ENCODE measurements at places on chromosomes 3 and 15.

DNA sequence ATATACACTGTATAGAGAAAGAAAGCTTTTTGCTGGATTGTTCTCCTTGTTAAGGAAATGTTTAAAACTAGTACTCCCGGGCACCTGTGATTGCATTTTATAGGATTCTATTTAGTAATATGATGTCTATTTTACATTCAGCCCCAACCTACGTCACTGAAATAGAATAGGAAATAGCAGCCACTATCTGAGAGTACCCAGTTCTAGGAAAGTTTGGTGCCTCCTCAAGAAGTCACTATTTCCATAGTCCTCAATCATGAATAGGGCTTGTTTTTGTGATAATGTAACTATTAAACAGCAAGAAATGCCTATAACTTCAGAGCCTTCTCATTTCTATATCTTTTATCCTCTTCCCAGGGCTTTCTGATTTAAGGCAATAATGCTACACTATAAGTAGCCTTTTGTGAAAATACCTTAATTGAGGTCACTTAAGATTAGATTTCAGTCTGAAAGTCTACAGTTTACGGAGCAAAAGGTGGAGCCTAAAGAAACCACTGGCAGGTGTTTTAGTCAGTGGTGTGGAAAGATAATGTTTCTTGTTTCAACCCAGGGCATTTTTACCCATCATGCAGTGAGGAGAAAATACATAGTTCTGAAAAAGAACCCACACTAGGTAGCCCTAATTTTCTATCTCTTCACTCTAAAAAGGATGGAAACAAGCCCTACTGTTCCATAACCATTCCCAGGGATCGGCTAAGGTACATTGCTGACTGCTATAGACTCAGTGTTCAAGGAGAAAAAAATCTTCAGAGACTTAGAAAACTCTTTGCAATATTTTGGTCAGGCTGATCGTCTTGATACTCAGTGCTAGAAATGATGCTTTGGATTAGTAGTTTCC lies 38.7 kb downstream of the TIGIT start:
- no peaks in the 10 kb centered on the region for H3K36me3 ChIP-seq
- no peaks in the 10 kb centered on the region for H3K27me3 ChIP-seq
- no peaks in the 10 kb centered on the region for H3K4me1 ChIP-seq
- no peak overlapping the region for H3K27ac ChIP-seq

- no peak overlapping the region for H3K4me3 ChIP-seq
- no peaks in the 10 kb centered on the region for H3K27me3 ChIP-seq
- no peak for DNase-seq
- no peak overlapping the region for H3K27ac ChIP-seq
These were observed 46.5 kb upstream of the SACM1L start for GRCh38 chr3:45642731-45643152.

DNA sequence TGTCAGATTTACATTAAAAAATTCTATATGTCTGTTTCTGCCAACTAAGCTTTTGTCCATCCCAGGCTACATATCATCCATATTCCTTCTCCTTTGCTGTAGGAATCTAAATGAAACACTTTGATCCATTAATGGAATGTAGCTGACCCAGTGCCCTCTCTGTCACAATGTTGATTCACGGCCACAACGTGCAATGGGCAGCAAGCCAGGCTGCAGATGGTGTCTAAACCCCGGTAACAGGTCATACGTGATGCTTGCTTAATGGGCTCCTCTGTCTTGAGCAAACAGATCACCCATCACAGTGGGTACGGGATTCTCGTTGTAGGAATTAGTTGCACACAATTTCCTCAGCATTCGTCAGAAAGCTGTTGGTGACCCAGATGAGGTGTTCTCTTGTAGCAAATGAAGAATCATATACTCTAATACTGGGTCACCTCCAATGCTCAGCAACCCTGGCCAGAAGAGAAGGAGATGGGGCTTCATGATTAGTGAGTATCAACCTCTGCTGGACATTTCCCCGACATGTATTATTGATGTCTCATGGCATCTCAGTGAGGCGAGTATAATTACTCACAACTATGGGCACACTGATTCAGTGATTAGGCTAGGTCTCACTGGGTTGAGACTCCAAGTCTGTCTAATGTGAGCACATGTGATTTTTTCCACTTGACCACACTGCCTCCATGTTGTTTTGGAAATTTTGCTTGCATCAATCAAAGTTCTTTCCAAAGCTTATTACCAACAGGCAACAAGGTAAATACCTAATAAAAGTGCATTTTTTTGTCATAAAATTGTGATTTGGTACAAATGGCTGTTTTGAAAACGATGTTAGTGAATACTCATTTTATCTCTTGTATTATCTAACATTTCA lies 12.9 kb upstream of the DCBLD2 start:
- no peaks in the 10 kb centered on the region for H3K36me3 ChIP-seq
- no peak overlapping the region for H3K4me3 ChIP-seq
- DNase-seq = no peak
- H3K4me1 ChIP-seq = no peaks in the 10 kb centered on the region
- H3K27me3 ChIP-seq = no peaks in the 10 kb centered on the region

GRCh38 chr3:100024520-100025303 lies 89.6 kb downstream of the FILIP1L start:
- H3K27me3 ChIP-seq = no peaks in the 10 kb centered on the region
- no peak for DNase-seq
- peak overlapping the region; percentile 84 for H3K27ac ChIP-seq
- no peak overlapping the region for H3K4me3 ChIP-seq
- H3K36me3 ChIP-seq = no peaks in the 10 kb centered on the region

GRCh38 chr3:27568393-27568792 lies 84.2 kb upstream of the SLC4A7 start:
- no peaks in the 10 kb centered on the region for H3K27me3 ChIP-seq
- H3K4me1 ChIP-seq = peaks cover 19% of the 10 kb centered on the region
- H3K4me3 ChIP-seq = no peak overlapping the region
- no peaks in the 10 kb centered on the region for H3K36me3 ChIP-seq

- no peak for DNase-seq
- H3K27ac ChIP-seq = no peak overlapping the region
- H3K4me3 ChIP-seq = no peak overlapping the region
These were observed 28.1 kb upstream of the REC114 start for GRCh38 chr15:73414876-73415275.

DNA sequence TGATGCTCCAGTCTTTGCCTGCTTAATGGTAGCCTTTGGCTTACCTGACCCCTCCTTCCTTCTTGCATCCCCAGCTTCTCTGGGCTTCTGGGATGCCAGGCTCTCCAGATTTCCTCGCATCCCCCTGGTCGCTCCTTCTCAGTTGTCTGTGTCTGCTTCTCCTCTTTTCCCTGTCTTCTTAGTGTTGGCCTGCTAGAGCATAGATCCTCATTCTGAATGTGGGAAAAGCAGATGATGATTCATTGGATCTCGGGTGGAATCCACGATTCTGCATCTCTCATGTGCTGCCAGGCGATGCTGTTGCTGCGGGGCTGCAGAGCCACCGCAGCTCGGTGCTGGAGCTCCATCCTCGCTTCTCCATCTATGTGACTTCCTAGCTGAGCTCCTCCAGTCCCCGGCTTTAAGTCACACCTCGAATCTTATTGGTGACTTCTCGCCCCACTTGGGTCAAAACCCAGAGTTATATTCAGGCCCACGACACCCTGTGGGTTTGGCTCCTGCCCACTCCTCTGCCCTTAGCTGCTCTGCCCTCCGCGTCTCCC lies 47.4 kb downstream of the CGNL1 start:
- no peaks in the 10 kb centered on the region for H3K27me3 ChIP-seq
- no peak for DNase-seq
- H3K4me1 ChIP-seq = peaks cover 22% of the 10 kb centered on the region

GRCh38 chr15:81939604-81940440 lies 106.0 kb downstream of the MEX3B start:
- H3K4me1 ChIP-seq = no peaks in the 10 kb centered on the region
- H3K4me3 ChIP-seq = no peak overlapping the region
- no peaks in the 10 kb centered on the region for H3K27me3 ChIP-seq
- no peak for DNase-seq

DNA sequence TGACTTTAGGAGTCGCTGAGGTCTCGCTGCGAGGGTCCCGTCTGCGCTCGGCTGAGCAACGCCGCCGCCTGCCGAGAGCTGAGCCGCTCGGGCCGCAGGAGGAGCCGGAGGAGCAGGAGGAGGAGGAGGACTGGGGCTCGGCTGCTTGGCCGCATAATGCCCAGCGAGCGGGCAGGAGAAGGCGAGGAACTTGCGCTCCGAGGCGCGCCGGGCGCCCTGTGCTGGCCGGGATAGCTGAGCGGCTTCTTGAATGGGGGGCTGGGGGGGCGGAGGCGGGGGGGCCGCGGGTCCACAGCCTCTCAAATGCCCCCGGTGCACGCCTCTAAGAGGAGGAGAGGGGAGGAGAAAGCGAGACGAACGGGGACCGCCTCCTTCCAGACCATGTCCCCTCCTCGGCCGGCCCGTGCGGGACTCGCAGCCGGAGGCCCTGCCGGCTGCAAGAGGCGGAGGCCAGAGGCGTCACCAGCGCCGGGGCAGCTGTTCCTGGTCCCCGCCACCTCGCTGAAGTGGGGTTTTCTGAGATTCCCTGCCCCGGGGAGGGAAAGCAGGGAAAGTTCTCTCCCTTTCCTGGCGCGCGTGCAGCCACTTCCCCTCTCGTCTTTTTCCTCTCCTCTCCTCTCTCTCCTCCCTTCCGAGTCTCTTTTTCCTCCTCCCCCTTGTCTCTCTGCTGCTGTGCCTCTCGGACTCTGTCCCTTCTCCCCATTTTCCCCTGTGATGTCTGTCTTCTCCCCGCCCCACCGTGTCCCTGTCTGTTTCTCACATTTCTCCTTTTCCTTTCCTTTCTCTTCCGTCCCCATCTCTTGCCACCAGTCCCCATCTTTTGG lies at the start of gene ADAMTS9:
Gene ADAMTS9 (minus strand): TSS at position 220 of the 824 bp plus-strand sequence. CDS start 343 bp downstream, outside the sequence.
- peaks cover 33% of the 10 kb centered on the region for H3K4me1 ChIP-seq
- DNase-seq = peak; percentile 82
- peak within 1 kb of the TSS; percentile 93 for H3K27ac ChIP-seq
- peaks cover 23% of the 10 kb centered on the region for H3K27me3 ChIP-seq
- peak within 1 kb of the TSS; percentile 74 for H3K4me3 ChIP-seq

- H3K4me3 ChIP-seq = no peak overlapping the region
- no peak overlapping the region for H3K27ac ChIP-seq
- peaks cover 3% of the 10 kb centered on the region for H3K27me3 ChIP-seq
- H3K4me1 ChIP-seq = peaks cover 10% of the 10 kb centered on the region
These were observed 20.3 kb upstream of the BMF start for GRCh38 chr15:40128766-40129660.

DNA sequence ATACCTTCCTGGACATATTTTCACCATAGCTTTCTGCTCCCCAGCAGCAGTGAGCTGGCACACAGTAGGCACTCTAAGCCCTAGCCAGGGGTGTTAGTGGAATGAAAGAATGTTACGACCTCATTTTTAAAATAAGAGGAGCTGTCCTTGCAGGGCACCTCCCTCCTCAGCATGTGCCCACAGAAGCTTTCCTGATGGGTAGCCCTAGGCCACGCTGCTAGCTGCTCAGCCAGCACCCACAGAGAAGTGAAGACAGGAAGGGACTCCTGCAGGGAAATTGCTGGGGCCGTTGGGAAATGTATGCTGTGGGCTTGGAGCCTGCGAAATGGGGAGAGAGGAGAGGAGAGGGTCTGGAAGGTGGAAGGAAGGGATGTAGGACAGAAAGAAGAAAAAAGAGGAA lies 87.3 kb upstream of the ANKRD34C start:
- no peak overlapping the region for H3K27ac ChIP-seq
- H3K4me1 ChIP-seq = no peaks in the 10 kb centered on the region
- no peak overlapping the region for H3K4me3 ChIP-seq
- peaks cover 19% of the 10 kb centered on the region for H3K27me3 ChIP-seq
- no peaks in the 10 kb centered on the region for H3K36me3 ChIP-seq

Measured in suprapubic skin (tissue), 4 donors.